ENCODE measurements at places on chromosomes 11 and 22.

DNA sequence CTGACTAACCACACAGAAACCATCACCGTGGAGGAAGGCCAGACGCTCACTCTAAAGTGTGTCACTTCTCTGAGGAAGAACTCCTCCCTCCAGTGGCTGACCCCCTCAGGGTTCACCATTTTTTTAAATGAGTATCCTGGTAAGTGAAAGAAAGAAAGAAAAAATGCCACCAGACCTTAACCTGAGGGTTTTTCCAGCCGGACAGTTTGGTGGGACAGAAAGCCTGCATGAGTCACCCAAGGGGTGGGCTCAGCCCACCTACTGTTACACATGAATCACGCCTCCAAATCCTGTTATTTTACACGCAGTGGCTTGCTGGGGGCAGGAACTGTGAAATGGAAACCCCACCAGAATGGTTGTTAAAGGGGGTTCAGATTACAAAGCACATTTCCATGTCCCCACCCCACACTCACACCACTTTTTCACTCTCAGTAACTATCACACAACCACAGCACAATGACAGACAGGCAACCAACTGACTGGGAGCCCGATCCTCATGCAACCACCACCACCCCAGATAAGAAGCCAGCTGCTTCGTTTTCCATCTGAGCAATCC lies 11.9 kb downstream of the CRTAM start:
- no peak for DNase-seq

DNA sequence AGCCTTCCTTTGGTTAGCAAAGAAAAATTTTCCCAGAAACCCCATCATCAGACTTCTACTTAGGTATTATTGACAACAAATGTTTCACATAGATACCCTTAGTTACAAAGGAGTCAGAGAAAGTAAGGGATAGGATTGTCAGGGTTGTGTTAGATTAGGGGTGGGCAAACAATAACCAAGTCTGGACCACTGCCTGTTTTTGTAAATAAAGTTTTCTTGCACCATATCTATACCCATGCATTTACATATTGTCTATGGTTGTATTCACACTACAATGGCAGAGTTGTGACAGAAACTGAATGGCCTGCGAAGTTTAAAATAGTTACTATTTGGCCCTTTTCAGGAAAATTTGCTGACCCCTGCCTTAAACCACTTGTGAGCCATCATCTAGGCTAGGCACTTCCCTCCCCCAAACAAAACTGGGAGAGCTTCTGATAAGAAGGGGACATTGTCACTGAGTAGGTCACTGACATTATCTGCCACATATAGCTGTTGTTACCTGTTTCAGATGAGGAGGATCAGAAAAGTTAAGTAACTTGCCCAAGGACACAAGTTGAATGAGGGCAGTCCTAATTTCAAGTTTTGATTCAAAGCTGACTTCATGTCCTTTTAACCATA lies 40.7 kb upstream of the TMEM135 start:
- no peak for DNase-seq

- peak; percentile 88 for DNase-seq
These were observed 118.1 kb downstream of the BBOX1 start for GRCh38 chr11:27158456-27159334.

DNA sequence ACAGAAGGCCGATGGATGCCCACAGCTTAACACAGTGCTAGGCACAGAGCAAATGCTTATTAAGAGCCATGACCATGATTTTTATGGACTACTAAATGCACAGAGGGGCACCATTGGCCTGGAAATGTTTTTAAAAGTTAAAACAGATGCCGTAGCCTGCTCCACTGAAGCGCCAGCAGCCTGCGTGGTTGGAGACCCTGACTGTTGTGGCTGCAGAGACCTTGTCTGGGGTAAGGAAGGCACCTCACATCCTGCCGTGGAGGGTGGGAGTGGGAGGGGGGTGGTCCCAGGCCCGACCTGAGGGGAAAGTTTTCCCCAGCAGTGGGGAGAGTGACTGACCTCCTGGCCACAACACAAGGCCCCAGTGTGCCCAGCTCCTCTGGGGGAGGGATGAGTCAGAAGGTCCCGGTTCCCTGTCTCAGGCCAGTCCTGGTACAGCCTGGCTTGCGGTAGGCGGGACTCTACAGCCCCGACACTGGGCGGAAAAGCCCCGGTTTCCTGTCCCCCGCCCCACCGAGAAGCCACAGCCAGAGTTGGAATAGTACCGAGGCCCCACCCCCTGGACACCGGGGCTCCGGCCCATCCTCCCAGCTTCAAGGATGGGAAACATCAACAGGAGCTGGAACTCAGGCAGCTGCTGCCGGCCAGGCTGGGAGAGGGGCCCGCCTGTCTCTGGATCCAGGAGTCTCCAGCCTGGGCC lies 7.0 kb downstream of the CHST1 start:
- DNase-seq: no peak

- no peak for DNase-seq
These were observed 13.3 kb downstream of the RBFOX2 start for GRCh38 chr22:36015155-36015810.

DNA sequence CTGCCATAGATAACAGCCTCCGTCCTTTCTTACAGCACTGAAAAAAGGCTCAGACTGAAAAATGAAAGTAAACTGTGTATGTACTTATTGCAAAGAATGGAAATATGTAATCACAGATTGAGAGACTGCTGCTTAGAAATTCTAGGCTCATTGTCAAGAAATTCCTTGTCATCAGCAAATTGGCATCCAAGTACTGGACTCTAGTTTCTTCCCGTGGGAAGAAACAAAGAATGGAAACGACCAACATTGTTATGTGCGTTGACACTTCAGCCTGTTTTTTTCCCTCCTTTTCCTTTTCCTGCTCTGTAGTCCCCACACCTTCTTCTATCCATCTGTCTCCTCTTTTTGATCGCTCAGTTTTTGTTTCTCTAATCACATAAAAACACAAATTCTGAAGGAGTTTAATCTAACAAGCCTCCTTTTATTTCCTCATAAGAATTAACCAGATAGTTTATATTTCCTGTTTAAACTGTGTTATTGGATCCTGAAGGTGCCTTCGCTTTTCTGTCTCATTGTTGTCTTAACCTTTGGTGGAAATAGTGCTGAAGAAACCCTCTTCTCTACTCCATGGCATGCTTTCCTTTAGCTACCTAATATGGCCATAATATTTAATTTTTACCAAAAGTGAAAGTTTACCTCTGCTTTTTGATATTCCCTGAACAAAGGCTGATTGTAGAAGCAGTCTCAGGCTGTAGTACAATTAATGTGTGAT lies 20.0 kb upstream of the CASP12 start:
- no peak for DNase-seq

DNA sequence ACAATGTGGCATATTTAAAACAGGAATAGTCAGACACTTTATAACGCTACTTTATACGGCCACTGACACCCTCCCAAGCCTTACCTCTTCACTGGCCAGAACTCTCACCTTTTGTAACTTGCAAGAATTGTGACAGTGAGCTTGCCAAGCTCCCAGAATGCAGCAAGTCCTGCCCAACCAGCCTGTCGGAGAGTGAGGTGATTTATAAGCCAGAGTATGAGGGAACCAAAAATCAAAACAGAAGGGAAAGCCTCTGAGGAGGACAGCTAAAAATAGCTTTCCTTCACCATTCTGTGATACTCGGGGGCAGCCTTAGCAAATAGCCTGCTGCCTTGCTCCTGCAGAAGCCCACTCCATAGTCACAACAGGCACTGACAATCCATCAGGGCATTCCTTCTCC lies 229.7 kb downstream of the FAM76B start:
- no peak for DNase-seq

DNA sequence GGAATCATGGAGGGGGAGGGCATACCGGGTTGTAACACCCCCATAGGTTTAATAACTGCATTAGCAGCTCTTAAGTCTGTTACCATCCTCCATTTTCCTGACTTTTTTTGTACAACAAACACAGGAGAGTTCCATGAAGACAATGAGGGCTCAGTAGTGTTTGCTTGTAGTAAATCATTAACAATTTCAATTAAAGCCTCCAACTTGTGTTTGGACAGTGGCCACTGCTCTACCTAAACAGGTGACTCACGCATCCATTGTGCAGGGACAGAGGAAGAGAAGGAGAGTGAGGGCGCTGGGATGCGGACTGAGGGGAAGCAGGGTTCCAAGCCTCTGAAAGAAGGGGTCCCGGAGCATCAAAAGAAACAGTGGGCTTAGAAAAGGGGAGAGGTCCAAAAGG lies 21.3 kb upstream of the MTNR1B start:
- DNase-seq: no peak

DNA sequence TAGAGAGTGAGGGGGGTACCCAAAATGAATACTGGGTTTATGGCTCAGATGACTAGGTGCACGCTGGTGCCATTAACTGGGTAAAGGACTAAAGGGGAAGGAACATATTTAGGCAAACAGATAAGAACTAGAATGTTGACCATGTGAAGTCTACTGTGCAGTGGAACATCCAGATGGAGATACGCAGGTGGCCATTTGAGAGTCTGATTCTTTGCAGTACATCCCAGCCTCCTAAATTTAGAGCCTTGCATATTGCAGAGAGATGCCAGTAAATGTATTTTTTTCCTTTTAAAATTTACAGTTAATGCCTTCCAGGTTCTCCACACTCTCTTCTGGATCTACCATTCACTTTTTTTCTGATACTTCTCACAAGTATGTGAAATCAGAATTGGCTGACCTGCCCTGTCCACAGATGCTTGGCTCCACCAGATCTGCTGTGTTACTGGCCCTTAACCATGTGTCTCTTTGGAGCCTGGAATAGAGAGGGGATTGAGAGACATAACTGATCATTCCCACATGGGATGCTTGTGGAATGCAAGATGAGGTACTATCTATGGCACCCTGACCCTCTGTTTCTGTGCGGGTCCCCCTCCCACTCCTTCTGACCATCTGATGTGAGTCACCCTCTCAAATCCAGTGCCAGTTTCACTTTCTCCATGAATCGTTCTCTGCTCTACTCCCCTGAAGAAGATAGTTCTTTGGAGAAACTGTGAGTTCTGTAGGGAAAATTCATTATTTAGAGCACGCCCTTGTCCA lies 77.0 kb upstream of the NCAM1 start:
- DNase-seq: no peak

DNA sequence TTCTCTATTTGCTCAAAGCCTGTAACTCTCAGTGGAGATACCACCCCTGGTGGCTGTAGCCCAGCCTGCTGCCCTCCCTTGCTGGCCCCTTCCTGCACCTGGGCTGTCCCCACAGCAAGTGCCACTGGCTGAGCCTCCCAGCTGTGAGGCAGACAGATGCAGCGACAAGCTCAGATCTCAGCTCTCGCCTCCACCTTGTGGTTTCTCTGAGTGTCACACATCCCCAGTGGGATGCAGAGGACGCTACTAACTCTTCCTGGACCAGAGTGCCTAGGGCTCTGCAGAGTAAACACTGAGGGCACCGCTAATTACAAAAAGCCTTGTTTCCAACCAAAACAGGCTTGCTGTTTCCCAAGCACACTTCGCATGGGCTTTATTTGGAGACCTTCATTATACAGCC lies 8.9 kb downstream of the YPEL1 start:
- peak; percentile 59 for DNase-seq

- no peak for DNase-seq
These were observed 3.7 kb downstream of the RPL27A start for GRCh38 chr11:8686325-8686724.

DNA sequence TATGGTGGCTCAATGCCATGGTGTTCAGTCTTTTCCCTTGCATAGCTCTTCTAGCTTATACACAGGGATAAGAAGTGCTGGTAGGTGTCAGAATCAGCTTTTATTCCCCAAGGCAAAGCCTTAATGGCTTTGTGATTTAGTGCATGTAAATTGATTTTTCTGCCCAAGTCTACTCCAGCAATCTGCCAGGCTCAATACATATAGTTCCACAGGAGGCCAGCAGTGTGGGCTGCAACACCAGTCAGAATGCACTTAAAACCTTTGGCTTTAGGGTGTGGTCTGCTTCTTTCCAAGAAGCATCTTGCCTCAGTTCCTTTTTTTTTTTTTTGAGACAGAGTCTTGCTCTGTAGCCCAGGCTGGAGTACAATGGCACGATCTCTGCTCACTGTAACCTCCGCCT lies 14.5 kb upstream of the CAPRIN1 start:
- DNase-seq: no peak

- no peak for DNase-seq
These were observed 52.1 kb downstream of the LINC01488 start for GRCh38 chr11:69533296-69534165.

GRCh38 chr11:8201644-8202365 lies 33.0 kb upstream of the RIC3 start:
- DNase-seq: no peak

DNA sequence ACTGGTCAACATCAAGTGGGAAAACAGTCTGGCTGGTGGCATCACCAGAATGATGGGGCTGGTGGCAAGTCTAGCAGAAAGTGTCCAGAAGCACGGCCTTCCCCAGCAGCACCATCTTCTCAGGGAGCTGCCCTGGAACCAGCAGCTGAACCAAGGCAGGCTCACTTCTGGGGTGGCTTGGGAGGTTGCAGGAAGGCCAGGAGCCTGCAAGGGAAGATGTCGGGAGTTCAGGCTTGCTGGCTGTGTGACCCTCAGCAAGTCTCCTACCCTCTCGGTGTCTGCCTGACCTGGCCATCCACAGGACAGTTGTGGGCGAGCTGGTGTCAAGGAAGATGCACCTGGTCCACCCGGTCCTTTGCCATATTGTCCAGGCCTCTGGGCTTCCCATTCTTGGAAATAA lies 2.3 kb upstream of the PNPLA5 start:
- DNase-seq: no peak

GRCh38 chr11:85589373-85589772 lies 37.8 kb downstream of the DLG2 start:
- no peak for DNase-seq

DNA sequence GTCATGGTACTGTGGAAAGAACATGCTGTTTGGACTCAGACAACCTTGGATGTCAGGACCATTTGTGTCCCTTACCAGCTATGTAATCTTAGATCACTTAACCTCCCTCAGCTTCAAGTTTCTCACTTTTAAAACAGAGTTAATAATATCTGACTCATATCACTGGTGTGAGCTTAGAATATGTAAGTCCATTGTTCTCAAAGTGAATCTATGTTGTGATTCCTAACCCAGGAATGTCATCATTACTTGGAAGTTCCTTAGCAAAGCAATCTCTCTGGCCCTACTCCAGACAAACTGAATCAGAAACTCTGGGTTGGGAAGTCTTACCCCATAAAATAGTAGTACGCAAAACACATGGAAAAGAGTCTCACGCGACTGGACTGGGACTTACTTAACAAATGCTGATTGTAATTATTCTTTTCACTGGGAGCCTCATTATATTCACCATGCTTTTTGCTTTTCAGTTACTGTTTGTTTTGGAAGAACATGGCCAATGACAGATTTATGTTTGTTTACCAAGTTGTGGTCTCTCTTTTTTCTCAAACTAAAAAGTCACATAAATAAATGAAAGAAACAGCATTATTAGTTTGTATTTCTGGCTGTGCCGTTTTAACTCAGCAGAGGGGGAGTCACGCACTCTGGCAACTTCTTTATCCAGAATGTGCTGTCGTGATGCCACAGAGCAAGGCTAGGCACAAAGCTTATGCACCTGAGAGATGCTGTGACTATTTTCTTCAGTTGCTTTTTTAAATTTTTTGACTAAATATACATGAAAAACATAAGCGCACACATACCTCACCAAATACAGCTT lies 217.7 kb upstream of the CTSC start:
- DNase-seq: peak; percentile 70

- DNase-seq: no peak
These were observed 677.3 kb downstream of the TBC1D22A start for GRCh38 chr22:47439643-47440265.

GRCh38 chr22:44318751-44319150 lies 6.0 kb upstream of the SHISAL1 start:
- DNase-seq: no peak
